Kasumi-1 (cell line): ENCODE measurements at places on chromosomes 5 and 9.
A peak's percentile ranks its signal among the peaks of the same experiment; 100 is the strongest.

DNA sequence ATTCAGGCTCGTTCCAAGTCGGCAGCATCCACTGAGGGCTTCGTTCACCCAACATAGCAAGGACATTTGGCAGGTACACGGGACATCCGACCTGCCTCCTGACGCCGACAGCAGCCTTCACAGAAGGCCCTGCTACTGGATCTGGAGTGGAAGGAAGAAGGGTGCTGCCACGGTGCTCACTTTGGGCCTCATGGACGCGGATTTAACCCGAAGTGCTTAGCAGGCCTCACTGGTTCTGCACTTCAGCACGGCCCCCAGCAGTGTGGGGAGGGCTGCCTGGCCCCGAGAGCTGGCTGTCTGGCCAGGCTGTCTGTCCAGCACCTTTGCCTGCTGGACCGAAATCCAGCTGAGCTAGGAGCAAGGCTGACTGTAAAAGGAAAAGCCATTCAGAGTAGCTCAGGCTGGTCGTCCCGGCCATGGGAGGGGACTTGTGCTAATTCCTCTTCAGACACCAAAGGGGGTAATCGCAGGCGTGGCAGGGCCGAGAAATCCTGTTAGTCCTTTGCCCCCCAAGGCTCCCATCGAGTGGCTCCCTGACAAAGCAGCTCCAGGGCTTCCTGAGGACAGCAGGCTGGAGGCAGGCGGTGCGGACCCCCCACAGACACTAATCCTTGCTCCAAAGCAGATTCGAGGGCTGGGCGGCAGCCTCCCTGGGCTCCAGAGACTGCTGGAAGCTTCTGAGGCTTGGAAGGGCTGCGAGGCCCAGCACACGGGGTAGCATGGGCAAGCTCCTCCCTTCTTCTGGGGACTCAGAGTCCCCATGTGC is 11.1 kb upstream of the RXRA start:
- DNase-seq: no peak

GRCh38 chr5:87665166-87665565 is 252.4 kb upstream of the CCNH start:
- DNase-seq: no peak

GRCh38 chr5:121833617-121834016 is 18.1 kb upstream of the FTMT start:
- no peak for DNase-seq

DNA sequence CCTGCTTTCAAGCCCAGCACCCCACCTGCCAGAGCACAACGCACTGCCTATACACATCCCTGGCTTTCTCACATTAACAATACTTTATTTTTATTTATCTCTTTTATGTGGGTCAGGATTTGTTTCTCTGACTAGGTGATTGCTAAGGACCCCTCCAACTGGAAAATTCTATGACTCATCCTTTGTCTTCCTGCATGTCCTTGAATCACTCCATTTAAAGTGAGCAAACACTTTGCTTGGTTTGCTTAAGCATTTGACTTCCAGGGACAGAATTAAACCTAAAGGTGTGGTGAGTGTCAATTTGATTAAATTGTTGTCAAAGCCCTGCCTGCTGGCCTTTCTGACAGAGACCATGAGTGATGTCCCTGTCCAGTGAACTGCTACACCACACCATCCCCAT is 536.5 kb upstream of the BRINP1 start:
- no peak for DNase-seq

GRCh38 chr5:1048861-1049838 is 40.5 kb downstream of the NKD2 start:
- no peak for DNase-seq

GRCh38 chr5:53425687-53426511 is 54.5 kb upstream of the FST start:
- peak; percentile 42 for DNase-seq

DNA sequence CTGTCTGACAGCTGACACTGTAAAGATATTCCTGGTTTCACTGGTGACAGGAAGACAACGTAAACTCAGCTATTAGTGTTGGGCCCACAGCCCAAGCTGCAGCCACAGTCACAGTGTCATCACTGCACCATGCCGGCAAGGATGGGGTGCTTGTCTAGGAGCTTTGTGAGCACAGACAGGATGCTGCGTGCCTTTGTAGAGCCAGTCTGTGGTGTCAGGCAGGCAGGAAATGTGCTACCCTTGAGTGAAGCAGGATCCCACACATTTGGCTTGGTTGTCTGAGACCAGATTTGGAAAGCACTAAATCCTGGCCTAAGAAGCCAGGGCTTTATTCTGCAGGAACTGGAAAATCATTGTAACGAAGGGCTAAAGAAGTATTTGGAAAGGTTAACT is 121.6 kb upstream of the ADAMTS16 start:
- DNase-seq: no peak

DNA sequence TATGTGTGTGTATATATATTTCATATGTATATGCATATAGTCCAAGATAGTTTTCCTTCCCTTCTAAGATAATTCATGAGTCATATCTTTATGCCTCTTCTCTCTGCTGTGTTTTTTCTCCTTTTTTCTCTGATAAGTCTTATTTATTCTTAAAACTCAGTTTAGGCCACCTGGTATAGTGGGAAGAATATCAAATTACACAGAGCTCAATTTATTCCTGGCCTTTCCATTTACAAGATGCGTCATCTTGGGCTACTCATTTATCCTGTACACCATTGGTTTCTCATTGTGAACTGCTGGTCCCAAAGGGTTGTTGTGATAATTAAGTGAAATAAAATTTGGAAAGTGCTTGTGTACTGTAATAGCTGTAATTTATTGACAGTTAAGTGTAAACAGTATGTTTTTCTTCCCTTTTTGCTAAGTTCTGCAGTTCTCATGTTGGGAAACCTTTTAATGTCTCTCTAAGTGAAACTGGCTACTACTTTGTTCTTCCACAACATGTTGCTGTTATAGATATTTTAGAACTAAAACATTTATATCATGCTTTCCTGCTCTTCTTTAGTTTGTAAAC is 19.4 kb downstream of the CCDC171 start:
- DNase-seq: no peak

DNA sequence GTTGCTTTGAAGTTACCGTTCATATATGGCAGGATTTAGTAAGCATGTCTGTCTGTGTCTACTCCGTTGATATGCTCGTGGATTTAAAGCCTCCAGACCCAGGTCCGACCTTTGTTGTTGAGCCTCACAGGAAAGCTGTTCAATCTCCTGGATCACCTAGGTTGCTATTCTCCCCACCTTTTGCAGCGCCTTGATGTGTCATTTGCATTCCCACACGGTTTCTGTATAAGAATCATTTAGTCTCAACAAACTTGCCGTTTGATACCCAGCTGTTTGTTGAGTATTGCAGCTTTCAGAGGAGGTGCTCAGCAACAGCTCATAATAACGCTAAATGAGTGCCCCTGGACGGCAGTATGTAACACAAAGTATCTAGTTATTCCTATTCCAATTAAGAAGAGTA is 1.2 kb upstream of the ADGRV1 start:
- DNase-seq: no peak

GRCh38 chr5:78908173-78909061 is 76.7 kb downstream of the ARSB start:
- DNase-seq: peak; percentile 66

- DNase-seq: no peak
These were observed 44.1 kb upstream of the PDE4D start for GRCh38 chr5:59937633-59938032.

DNA sequence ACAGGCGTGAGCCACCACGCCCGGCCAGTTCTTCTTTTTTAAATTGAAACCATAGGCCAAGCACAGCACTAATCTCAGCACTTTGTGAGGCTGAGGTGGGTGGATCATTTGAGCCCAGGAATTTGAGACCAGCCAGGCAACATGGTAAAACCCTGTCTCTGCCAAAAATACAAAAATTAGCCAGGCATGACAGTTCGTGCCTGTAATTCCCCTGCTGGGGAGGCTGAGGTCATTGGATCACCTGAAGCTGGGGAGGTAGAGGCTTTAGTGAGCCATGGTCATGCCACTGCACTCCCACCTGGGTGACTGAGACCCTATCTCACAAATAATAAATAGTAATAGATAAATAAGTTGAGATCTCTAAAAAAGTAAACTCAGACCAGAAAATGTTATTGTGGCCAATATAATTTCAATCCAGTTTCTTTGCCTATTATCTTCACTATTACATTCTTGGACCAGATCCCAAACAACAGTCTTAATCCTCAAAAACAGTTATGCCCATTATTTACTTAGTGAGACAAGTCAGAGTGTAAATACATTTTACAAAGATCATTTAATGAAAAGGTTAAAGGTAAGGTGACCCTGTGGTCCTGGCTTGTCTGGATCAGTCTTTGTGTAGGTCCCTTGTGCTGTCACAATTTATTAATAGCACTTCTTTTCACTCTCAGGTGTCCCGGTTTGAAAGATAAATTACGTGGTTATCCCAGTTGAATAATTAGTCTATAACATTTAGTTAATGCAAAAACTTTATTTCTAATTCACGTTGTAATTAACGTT is 53.6 kb downstream of the RAB24 start:
- DNase-seq: no peak

- peak; percentile 25 for DNase-seq
These were observed 108.1 kb downstream of the LHFPL2 start for GRCh38 chr5:78540335-78541085.

- no peak for DNase-seq
These were observed 114.3 kb upstream of the PCSK5 start for GRCh38 chr9:75775966-75776691.

GRCh38 chr5:56585461-56585860 is 229.9 kb upstream of the MAP3K1 start:
- peak; percentile 37 for DNase-seq

DNA sequence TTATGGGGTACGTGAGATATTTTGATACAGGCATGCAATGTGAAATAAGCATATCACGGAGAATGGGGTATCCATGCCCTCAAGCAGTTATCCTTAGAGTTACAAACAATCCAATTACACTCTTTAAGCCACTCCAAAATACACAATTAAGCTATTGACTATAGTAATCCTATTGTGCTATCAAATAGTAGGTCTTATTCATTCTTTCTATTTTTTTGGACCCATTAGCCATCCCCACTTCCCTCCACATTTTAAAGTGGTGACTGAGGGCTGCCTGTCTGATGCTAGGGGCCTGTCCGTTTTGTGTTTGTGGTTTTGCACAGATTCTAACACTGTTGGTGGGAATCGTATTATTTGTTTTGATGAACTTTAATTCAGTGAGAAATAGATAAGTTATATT is 129.7 kb upstream of the DHFR start:
- no peak for DNase-seq

- DNase-seq: no peak
These were observed 15.1 kb upstream of the ACSL6 start for GRCh38 chr5:132026516-132027008.
